ENCODE measurements at places on chromosomes 12 and 14.

- no peak for DNase-seq
Measured at GRCh38 chr12:107399046-107399445, 286.6 kb upstream of the PWP1 start.

DNA sequence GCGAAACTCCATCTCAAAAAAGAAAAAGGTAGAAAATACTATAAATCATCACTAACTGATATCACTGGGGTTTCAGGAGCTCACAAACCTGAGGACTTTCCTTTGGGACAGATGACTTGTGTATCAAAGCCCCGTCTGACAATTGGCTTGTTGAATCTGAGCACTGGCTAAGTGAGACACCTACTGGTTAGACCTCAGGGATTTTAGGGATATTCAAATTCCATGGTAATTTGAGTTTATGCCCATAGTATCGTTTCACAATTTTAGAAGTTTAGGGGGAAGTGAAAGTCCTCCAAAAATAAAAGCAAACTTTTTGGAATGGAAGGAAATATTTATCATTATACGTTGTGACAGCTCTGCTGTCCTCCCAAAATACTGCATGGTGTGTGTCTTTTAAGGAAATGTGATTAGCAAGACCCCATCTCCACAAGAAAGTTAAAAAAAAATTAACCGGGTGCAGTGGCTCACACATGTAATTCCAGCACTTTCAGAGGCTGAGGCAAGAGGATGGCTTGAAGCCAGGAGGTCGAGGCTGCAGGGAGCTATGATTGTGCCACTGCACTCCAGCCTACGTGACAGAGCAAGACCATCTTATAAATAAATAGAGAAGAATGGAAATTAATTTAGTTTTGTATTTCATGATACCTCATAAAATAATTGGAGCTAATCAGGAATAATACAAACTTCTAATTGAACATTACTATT is 49.2 kb downstream of the FBXL14 start:
- no peak for DNase-seq

DNA sequence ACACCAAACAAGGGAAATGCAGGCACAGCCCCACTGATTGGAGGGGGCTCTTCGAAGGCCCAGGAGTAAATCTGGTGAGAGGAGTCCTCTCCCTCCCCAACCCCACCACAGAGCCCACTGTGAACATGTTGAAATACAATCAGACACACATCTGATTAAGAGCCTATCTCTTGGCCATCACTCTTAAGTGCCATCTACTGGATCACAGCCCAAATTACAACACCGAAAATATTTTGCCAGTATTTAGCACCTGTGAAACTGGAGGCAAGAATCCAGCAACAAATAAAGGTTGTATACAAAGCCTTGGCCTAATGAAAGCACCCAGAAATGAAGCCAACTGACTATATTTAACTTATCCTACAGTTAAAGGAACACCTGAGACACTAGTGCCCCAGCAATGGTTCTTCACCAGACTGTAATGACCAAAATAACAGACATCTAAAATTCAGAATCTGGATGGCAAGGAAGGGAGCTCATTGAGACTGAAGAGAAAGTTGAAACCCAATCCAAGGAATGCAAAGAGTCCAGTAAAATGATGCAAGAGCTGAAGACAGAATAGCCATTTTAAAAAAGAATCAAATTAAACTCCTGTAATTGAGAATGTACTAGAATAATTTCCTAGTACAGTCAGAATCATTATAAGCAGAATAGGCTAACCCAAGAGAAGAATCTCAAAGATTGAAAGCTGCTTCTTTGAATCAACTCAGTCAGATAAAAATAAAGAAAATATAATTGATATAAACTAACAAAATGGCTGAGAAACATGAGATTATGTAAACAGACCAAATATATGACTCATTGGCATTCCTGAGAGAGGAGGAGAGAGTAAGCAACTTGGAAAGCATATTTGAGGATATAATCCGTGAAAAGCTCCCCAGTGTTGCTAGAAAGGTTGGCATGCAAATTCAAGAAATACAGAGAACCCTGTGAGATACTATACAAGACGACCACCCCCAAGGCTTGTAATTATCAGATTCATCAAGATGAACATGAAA is 1117.0 kb downstream of the FLRT2 start:
- DNase-seq: no peak

DNA sequence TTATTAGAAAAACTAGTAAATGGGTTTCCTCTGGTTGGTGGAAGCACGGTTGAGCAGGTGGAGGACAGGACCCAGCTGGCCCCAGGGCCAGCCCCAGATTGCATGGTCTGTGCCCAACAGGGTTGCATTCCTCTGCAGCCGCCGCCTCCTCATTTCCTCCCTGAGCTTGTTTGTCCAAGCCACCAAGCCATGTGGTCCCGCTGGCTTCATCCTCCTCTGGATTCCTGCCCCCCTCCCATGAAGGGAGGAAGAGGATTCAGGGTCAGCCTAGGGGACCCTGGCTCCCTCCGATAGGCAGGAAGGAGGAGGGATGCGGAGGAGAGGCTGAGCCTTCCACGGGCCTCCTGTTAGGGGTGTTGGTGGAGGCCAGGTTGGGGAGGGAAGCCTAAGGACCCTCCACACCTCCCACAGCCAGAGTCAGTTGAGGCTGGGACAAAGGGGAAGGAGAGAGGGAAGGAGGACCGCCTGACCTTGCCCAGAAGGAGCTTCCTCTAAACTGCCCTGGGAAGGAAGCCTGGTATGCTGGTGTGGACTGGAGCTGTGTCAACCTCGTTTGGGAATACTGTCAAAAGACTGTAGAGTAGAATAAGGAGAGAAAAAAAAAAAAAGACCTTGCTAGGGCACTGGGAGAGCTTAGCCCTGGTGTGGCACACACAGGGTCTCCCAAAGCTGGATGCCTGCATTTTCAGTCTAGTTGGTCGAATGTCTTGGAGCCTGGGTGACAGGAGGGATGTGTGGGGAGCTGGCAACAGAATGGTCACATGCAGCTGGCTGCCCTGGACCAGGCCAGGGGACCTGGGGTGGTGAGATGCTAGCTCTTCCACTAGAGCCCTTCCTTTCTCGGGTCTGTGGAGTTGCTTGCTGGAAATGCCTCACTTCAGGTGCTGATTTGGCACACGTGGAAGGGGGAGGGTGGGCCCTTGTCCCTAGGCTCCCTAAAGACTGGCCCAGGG is 42.4 kb downstream of the PLEKHG3 start:
- no peak for DNase-seq

Data from nucleus accumbens (tissue), 56 donors.